Endothelial cell of coronary artery (primary cell): ENCODE measurements at places on chromosomes 2 and 18. TPM values are rescaled to one million over a fixed set of nuclear protein-coding genes. Genes with fewer than 3 reads are reported as not detected.

Gene HOXD8
- 0.99 and 4.1 TPM in 2 replicates for total RNA-seq

Gene PJVK
- 0.54 and 0.66 TPM in 2 replicates for total RNA-seq

Gene ITGA6
- 74.1 and 165 TPM in 2 replicates for total RNA-seq

Gene SCTR
- total RNA-seq, result not detected in 2 replicates

Gene TCF23
- total RNA-seq, result not detected in 2 replicates

Gene WDPCP
- total RNA-seq, result 5.9 and 6.2 TPM in 2 replicates

Gene SERPINB10
- 0.09 TPM in 1 of 2 replicates, not detected in the other for total RNA-seq

Gene SERPINE2
- total RNA-seq, result 7.2 and 18.6 TPM in 2 replicates

Gene UGT1A7
- not detected in 2 replicates for total RNA-seq

Gene ZC3H8
- 3.9 and 8.6 TPM in 2 replicates for total RNA-seq

Gene CCDC141
- 0.09 TPM in 1 of 2 replicates, not detected in the other for total RNA-seq

Gene SYT4
- not detected in 2 replicates for total RNA-seq

Gene HOXD4
- 0.36 and 2.8 TPM in 2 replicates for total RNA-seq

Gene CBLN2
- 0.09 and 0.47 TPM in 2 replicates for total RNA-seq
